ENCODE measurements at places on chromosomes 3 and 15. TPM values are rescaled to one million over a fixed set of nuclear protein-coding genes. Genes with fewer than 3 reads are reported as not detected.

Gene STOML1
- total RNA-seq = 32.1 TPM

Gene KIF15
- 0.30 TPM for total RNA-seq

Gene CFAP100
- total RNA-seq = not detected

- no peak for DNase-seq
Measured at GRCh38 chr15:62709261-62709660, 333.3 kb upstream of the TPM1 start.

GRCh38 chr3:58419780-58420507 lies 13.7 kb downstream of the PDHB start:
- DNase-seq = no peak

DNA sequence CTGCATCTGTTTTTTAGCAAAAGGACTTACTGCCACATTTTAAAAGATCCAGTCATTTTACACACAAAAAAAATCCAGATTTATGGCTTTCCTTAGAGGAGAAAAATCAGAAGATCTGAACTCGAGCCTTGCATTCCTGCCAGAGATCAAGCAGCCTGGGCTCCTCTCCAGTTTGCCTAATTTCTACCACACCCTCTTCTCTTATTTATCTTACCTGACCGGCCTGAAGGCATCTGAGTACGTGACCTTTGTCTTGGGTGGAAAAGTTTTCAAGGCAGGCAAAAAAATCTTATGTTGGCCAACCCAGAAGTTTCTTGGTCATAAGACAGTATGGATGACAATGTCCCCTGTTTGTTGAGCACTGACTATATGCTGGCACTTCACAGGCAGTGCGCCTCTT lies 60.3 kb downstream of the CHRD start:
- DNase-seq = no peak

DNA sequence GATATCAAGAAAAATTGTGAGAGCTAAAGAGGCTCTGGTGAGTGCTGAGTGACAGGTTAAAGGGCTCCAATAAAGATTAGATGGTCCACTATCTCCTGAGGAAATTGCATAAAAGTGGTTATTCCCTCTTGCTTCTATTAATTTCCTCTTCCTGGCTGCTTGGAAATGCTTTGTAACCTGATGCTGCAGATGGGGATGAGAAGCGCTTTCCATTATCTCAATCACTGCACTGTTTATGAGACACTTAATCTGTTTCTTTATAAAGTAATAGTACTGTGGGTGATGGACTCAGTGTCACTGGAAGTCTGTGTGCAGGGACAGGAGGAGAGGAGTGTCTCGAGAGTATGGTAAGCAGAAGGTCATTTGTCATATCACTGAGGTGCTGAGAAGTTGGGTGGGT lies 305.3 kb downstream of the EPHB1 start:
- no peak for DNase-seq

GRCh38 chr3:108834551-108834950 lies 12.0 kb downstream of the TRAT1 start:
- no peak for DNase-seq

DNA sequence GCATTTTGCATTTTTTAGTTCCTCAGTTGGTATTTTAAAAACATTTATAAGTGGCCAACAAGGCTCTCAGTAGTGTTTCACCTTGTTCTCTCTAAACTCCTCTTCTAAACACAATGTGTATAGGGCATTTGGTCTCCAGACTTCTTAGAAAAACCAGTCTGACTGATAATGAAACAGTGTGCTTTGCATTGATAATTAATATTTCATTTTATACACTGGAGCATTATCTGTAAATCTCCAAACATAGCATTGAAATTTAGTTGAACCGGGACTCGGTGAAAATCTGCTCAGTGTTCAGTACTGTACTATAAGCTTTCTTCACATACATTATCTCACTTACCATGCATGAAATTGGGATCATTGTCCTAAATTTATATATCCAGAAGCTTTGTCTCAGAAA lies 53.6 kb downstream of the SETD5 start:
- DNase-seq = no peak
